ENCODE measurements at places on chromosomes 13 and 19.

- DNase-seq: no peak
These were observed 770.6 kb downstream of the DACH1 start for GRCh38 chr13:71096421-71096820.

DNA sequence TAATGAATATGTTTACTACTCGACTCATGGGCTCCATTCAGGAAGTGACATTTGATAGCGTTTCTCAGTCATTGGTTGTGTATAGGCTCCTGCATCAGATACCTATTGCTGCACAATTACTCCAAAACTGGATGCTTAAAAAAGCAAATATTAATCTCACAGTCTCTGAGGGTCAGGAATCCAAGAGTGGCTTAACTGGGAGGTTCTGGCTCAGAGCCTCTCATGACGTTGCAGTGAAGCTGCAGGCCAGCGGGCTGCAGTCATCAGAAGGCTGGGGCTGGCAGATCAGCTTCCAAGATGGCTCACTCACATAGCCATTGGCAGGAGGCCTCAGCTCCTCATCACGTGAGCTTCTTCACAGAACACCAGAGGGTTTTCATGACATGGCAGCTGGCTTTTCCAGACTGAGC lies 525.1 kb upstream of the NBEA start:
- DNase-seq: no peak

DNA sequence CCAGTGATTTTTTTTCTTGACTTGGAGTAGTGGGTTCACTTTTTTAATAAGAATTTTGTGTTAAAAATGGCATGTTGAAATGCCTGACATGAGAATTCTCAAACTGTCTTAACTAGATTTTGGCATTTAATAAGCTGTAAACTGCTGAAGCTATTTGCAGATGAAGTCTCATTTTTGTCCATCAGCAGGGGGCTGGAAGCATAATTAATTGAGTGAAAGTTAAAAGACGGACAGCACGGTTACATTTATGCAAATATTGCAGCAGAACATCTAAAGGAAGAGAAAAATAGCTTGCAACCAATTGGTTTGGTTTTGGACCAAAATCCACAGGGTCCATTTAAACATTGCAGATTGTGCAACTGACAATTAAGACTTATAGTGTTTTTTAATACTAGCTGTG lies 837.3 kb upstream of the KLHL1 start:
- DNase-seq: no peak

DNA sequence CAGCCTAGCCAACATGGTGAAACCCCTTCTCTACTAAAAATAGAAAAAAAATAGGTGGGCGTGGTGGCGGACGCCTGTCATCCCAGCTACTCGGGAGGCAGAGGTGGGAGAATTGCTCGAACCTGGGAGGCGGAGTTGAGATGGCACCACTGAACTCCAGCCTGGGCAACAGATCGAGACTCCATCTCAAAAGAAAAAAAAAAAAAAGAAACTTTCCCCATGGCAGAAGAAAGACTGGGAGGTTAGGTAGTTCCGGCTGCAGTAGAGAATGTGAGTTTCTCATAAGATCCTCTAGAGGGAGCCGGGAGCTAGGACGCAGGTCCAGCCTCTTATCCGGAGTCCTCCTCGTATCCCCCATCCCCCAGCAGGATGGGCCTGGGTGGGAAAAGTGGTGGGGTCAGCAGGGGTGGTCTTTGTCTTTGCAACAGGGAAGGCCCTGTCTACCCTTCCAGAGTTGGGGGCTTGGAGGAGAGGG lies 13.2 kb upstream of the CREB3L3 start:
- no peak for DNase-seq

DNA sequence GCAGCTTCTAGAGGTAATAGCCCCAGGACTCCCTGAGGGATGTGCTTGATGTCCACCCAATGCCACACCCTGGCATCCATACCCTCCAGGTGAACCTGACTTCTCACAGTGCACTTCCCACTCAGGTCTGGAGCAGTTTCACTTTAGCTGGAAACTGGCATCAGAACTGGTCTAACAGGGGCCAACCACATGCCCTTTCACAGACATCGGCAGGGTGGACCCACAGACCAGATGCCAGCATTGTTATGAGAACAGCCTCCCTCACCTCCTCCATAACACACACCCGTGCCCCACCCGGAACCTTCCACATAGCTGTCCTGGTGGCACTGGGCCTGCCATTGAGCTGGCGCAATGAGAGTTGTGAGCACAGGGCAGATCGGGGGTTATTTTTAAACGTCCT lies 77.4 kb upstream of the GPR12 start:
- DNase-seq: no peak
